ENCODE measurements at places on chromosomes 1 and 21. TPM values are rescaled to one million over a fixed set of nuclear protein-coding genes. Genes with fewer than 3 reads are reported as not detected.

The CHTOP gene
- 98.1 TPM for total RNA-seq

The SELP gene
- total RNA-seq: 0.42 TPM

The CLCA4 gene
- total RNA-seq: not detected

The OVAAL gene
- total RNA-seq: not detected

The NCMAP gene
- 0.16 TPM for total RNA-seq

The GJA9 gene
- total RNA-seq: not detected

The KCNC4 gene
- 6.9 TPM for total RNA-seq

The GPR3 gene
- total RNA-seq: 3.9 TPM

The GPR25 gene
- not detected for total RNA-seq

The KRTAP12-2 gene
- not detected for total RNA-seq

The CRP gene
- total RNA-seq: not detected

The RGS13 gene
- total RNA-seq: not detected

The DMRTA2 gene
- total RNA-seq: not detected

The FCGR3B gene
- total RNA-seq: not detected

The KCNJ15 gene
- 1.1 TPM for total RNA-seq

The DVL1 gene
- 26.8 TPM for total RNA-seq

The C1orf167 gene
- not detected for total RNA-seq

The KCNN3 gene
- 0.04 TPM for total RNA-seq

The MTMR11 gene
- total RNA-seq: 1.8 TPM

The AIRE gene
- not detected for total RNA-seq

The SYT14 gene
- total RNA-seq: not detected

The ENTREP3 gene
- total RNA-seq: 46.6 TPM

The MEF2D gene
- 27.8 TPM for total RNA-seq

The LCE1D gene
- total RNA-seq: not detected

The HSD11B1 gene
- total RNA-seq: not detected

The CHRM3 gene
- not detected for total RNA-seq

The GUCA2A gene
- not detected for total RNA-seq

The CCDC190 gene
- not detected for total RNA-seq

The ADGRL2 gene
- total RNA-seq: not detected

The RRP1 gene
- total RNA-seq: 89.4 TPM

The DNAJC28 gene
- 0.58 TPM for total RNA-seq

The ADAMTS4 gene
- total RNA-seq: 2.5 TPM

The DUSP23 gene
- total RNA-seq: 36.0 TPM

The C1QA gene
- total RNA-seq: not detected

The PDPN gene
- total RNA-seq: not detected

The GBP1 gene
- total RNA-seq: 141 TPM

The GSTM1 gene
- total RNA-seq: not detected

The MPZL1 gene
- 17.3 TPM for total RNA-seq

The INAVA gene
- total RNA-seq: 0.04 TPM

The CTSK gene
- total RNA-seq: 2.4 TPM

The HES4 gene
- 1.1 TPM for total RNA-seq

The SHE gene
- total RNA-seq: not detected

The IL19 gene
- total RNA-seq: not detected

The CRABP2 gene
- total RNA-seq: 1.2 TPM

The C4BPA gene
- not detected for total RNA-seq

Measured in activated naive CD8-positive, alpha-beta T cell treated with anti-CD3 and anti-CD28 coated beads for 36 hours (primary cell).